CMK (cell line): ENCODE measurements at places on chromosomes 3 and 15.

DNA sequence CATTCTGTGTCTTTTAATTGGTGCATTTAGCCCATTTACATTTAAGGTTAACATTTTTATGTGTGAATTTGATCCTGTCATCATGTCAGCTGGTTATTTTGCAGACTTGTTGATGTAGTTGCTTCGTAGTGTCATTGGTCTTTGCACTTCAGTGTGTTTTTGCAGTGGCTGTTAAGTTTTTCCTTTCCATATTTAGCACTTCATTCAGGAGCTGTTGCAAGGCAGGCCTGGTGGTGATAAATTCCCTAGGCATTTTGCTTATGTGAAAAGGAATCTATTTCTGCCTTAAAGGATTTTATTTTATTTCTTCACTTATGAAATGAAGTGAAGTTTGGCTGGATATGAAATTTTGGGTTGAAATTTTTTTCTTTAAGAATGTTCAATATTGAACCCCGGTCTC lies 70.2 kb upstream of the CD96 start:
- no peak for DNase-seq

GRCh38 chr3:148924562-148924961 lies 59.5 kb downstream of the CPA3 start:
- DNase-seq = no peak

DNA sequence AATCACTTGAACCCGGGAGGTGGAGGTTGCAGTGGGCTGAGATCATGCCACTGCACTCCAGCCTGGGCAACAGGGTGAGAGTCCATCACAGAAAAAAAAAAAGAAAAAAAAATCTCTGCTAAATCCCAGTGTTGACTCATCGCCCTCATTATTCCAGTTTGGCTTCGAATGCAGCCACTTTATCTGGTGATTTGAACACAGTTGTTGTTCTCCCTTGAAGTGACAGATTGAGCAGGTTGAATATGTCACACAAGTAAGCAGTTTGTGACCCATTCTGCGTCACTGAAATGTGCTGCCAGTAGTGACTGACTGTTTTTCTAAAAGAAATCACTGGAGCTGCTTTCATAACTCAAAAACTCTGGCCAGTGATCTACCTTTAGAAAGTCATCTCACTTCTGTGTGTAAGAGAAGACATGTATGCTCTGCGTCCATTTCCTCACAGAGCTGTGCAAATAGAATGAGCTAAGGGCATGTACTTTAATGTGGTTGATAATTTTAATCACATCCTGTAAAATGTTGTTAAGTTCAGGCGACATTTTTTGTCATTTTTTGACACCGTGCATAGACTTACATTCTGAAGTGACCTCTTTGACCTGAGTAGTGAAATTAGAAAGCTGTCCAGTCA lies 12.5 kb downstream of the DOCK3 start:
- DNase-seq = no peak

DNA sequence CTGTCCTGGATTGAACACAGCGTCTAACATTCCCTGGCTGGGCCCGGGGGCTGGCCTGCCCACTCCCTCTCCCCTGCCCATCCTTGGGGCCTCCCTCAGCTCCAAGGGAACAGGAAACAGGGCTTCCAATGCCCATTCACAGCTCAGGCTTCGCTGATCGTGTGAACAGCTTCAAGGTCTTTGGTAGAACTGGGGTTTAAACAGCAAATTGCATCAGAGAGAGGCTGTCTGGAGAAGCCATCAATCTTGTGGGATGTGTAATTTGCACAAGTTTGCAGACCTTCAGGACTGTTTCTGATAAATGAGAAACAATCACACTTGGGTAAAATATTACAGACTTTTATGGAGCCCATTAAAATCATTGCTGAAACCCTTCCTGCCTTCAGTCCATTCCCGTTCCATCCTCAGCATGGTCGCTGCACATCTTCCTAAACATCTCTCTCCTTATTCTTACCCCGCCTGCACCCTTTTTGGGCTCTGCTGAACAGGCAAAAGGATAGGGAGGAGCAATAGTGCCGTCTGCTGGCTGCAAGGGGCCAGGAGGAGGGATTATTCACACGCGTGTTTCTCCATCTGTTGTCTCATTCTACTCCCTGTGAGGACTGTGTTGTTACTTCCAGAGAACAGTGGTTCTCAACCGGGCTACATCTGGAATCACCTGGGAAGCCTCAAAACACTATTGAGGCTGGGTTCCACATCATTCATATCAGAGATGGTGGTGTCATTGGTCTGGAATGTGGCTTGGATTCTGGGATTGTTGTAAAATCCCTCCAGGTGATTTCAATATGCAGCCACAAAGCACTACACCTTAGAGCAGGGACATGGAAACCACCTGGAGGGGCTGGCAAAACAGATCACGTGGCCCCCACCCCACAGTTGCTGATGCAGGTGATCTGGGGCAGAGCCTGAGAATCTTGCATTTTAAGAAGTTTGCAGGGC lies 116.3 kb downstream of the CLSTN2 start:
- no peak for DNase-seq

GRCh38 chr3:184258926-184259325 lies 2.4 kb downstream of the CAMK2N2 start:
- DNase-seq = no peak

GRCh38 chr3:78565712-78566111 lies 1202.1 kb downstream of the ROBO1 start:
- no peak for DNase-seq

GRCh38 chr3:27322634-27323033 lies 46.5 kb downstream of the NEK10 start:
- DNase-seq = no peak

- no peak for DNase-seq
Measured at GRCh38 chr3:44031387-44032380, 210.0 kb upstream of the TOPAZ1 start.

- DNase-seq = no peak
Measured at GRCh38 chr3:62574266-62574898, 201.0 kb upstream of the FEZF2 start.

GRCh38 chr15:45631776-45632175 lies 3.1 kb upstream of the SQOR start:
- no peak for DNase-seq

DNA sequence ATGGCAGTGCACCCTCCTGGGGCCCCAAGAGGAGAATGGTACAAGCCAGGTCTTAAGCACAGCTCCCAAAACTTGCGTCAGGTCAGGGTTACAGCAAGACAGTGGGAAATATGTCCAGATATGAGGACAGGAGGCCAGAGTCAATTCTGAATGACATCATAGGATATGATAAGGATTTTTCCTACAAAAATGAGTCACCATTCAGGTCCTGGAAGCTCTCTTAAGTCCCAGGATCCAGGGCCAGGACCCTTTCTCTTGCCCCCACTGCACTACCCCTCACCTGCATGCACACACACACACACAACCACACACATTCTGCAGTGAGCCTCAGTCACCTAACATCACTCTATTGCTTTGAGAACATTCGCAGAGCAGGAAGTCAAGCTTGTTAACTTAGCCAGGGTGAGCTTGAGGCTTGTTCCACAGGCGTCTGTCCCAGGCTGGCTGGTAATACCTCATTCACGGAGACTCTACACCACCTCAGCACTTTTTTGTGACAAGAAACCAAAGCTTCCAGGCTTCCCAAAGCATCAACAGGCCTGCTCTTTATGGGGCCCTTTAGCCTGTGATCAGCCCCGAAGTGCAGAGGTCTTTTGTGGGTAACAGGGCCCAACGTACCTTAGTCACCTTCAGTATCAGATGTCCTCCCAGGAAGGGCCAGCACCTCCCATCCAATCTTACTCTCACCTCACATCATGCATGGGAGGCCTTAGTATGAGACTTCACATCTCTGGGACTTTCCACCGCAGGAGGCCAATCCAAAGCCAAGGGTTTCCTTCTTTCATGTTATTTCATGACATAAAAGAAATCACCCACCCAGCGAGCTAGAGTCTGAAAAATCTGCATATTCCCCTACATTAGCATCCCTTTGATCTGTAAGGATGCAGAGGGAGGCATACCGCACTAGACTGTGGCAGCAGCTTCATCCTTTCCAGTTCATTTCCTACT lies 74.0 kb upstream of the LIPC start:
- no peak for DNase-seq

GRCh38 chr3:64352639-64352992 lies 127.3 kb upstream of the PRICKLE2 start:
- no peak for DNase-seq

- no peak for DNase-seq
Measured at GRCh38 chr3:17398959-17399551, 343.4 kb downstream of the TBC1D5 start.

DNA sequence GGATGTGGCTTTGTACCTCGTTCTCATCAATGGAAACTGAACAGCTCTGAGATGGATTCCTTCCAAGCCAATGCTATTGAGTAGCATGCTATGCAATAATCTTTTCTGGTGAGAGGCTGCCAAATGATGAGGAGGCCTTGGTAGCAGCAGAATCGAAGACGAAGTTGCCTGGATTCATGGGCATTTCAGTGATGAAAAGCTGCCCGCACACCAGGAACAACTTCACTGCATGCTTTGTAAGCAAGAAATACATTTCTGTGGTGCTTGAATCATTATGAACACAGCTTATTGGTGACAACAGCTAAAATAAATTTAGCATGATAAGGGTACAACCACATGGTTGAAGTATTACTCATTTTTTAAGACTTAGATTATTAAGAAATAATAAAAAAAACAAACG lies 246.8 kb upstream of the ROBO1 start:
- DNase-seq = no peak

- DNase-seq = no peak
Measured at GRCh38 chr3:4981294-4981664, 2.0 kb downstream of the BHLHE40 start.

- no peak for DNase-seq
Measured at GRCh38 chr3:191797271-191797670, 336.3 kb downstream of the PYDC2 start.

- DNase-seq = no peak
Measured at GRCh38 chr3:141333836-141334626, 34.3 kb upstream of the ZBTB38 start.

DNA sequence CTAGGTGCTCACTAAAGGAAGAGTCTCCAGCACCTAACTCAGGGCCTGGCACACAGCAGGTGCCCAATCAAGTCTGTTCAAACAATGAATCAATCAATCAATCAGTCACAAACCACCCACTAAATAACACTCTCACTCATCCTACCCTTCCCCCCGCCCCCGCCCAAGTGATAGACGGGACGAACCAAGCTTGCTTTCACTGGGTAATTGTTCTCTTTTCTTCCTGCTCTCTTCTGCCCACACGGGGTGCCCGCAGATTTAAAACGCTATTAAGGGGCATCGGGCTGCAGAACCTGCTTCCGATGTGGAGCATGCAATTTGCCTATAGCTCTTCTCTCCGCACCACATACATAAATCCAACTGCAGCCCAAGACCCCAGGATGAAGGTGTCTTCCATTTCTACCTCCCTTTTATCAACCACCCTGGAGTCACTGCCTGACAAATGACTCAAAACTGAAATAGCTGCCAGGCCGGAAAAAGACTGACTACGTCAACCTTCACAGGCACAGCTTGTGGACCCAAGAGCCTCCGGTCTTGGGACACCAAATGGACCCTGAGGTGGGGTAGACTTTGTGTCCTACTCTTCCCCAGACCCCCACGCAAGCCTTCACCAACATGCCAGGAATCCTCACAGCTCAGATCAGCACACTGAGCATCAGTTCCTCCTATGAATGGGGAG lies 1.7 kb downstream of the KLHL25 start:
- DNase-seq = no peak

DNA sequence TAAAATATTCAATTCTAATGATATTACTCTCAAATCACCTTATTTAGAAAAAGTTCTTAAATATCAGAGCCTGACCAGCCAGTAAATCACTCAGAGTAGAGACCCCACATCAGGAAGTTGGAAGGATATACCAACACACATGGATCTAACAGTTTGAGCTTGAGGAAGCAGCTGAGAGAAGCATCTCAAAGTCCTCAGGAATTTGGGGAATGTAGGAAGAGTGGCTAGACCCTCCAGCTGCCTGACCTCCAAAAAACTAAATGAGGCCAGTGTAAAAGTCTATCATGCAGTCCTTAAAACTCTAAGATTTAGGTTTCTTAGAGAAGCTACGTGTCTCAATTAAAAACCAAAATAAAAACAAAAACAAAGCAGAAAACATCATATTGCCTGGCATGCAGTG lies 55.4 kb downstream of the SETD2 start:
- DNase-seq = no peak

- no peak for DNase-seq
Measured at GRCh38 chr15:55743729-55744655, 1.0 kb upstream of the PRTG start.

DNA sequence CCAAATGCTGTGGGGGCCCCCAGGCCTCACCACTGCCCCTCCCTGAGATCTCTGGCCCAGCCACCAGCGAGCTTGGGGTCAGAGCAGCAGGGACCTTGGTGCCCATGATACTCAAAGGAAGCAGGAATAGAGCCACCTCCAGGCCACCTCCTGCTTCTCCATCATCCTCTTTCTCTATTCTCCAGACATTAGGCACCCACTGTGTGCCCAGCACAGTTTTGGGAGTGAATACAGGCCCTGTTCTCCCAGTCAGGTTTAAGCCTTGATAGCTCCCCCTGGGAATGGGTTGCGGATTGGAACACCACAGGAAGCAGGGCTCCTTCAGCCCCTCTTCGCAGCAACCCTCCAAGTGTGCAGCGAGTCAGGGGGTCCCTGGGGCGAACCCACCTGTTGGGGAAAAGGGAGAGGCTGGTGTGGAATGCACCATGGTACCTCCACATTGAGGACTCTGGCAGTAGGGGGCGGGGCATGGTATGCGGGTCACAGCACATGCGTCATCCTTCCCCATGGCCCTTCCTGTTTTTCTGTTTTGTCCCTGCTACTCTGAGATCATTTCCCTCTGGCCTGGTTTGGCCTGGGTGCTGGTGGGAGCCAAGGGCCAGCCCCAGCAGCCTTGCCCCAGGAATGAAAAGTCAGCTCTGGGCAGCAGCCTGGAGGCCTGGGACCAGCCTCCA lies 14.2 kb upstream of the SEMA3B start:
- no peak for DNase-seq

DNA sequence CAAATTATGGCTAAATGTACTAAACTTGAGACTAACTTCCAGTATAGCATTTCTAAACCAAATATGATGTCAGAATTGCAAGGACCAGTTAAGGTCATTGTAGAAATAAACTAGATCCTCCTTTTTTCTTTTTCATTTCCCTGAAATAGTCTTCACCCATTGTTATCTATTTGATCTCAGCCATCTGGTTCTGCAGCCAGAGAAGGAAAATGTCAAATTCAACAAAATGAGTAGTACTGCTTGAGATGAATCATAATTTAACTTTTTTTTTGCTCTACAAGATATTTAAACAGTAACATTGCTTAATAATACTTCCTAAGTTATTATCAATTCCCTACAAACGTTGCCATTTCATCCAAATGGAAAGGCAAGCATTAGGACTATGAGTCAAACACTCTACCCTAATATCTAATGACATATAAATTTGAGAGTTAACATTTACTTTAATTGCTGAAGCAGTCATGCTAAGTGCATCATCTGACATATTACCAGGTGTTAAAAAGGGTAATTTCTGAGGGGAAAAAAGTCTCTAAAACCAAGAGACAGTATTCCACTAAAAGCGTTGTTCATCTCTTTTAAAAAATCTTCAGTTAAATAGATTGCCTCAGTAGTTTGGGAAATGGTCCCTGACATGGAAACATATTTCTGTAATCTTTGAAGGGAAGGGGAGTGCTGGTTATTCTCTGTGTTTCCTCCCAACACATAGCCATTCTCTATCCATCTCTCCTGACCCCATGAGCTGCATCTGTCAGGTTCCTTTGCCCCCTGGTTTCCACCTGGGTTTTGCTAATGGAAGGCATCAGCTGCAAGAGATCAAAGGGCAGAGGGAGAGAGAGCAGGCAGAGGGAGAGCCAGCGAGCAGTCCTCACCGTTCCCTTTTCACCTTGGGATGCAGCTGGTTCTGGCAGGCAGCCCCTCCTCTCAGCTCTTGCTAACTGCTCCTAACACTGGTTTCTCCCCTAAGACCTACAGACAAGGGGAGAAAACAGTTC lies 138.5 kb downstream of the ARPP21 start:
- DNase-seq = no peak
